Epithelial cell of proximal tubule (primary cell): ENCODE measurements at places on chromosomes 11 and 22.

DNA sequence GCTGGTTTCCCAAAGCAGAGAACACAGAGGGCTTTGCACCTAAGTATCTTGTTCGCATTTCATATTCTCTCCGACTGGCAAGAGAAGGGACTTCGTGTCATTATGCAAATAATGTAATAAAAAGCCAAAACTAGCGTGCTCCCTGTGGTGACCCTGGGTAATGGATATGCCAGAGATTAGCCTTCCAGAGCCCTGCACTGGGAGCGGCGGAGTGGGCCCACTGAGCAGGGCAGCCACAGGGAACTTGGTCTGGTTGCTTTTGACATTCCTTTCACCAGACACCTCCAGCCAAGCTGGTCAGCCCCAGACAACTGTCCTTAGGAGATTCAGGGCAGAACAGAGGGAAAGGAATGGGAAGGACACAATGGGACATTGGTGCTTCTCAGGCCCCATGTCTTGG, 56.1 kb downstream of the FLI1 start:
- DNase-seq: no peak

DNA sequence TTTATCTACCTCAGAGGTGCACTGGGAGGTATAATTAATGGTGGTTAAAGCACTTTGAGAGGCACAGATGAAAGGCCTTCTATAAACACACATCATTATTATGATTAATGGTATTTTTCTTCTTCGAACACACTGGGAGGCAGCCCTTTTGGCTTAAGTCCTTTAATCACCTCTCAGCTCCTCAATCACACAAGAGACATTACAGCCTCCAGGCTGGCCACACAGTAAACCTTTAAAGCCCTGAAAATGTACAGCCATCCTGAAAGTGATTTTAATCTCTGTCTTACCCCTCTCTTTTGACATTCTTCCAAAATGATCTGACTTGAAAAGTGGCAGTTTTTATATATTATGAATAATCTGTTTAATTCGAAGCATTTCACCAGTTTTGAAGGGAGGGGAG, 54.3 kb upstream of the VSTM5 start:
- no peak for DNase-seq

GRCh38 chr22:39556970-39557841, 13.3 kb upstream of the CACNA1I start:
- DNase-seq: no peak

DNA sequence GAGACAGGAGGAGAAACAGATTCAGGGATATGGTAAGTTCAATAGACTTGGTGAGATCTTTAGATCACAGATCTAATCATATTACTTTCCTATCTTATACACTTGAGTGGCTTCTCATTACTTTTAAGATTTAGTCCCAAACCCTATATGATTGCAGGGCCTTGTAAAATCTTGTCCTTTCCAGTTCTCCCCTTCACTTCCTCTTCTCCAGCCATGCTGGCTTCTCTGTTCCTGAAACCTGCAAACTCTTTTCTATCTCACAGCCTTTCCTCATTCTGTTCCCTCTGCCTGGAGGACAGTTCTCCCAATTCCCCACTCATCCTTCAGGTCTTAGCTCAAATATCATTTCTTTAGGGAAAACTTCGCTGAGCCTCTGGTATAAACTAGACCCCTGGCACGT, 65.9 kb upstream of the BIRC3 start:
- no peak for DNase-seq

DNA sequence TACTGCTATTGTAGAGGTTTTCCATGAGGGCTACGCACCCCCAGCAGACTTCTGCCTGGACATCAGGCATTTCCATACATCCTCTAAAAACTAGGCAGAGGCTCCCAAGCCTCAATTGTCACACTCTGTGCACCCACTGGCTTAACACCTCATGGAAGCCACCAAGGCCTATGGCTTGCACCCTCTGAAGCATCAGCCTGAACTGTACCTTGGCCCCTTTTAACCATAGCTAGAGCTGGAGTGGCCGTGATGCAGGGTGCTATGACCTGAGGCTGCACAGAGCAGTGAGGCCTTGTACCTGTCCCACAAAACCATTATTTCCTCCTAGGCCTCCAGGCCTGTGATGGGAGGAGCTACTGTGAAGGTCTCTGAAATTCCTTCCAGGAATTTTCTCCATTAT, 33.9 kb downstream of the AAMDC start:
- no peak for DNase-seq

GRCh38 chr11:1406571-1407485, 17.1 kb downstream of the BRSK2 start:
- no peak for DNase-seq
